RWPE2 (cell line): ENCODE measurements at places on chromosomes 5 and 9.

DNA sequence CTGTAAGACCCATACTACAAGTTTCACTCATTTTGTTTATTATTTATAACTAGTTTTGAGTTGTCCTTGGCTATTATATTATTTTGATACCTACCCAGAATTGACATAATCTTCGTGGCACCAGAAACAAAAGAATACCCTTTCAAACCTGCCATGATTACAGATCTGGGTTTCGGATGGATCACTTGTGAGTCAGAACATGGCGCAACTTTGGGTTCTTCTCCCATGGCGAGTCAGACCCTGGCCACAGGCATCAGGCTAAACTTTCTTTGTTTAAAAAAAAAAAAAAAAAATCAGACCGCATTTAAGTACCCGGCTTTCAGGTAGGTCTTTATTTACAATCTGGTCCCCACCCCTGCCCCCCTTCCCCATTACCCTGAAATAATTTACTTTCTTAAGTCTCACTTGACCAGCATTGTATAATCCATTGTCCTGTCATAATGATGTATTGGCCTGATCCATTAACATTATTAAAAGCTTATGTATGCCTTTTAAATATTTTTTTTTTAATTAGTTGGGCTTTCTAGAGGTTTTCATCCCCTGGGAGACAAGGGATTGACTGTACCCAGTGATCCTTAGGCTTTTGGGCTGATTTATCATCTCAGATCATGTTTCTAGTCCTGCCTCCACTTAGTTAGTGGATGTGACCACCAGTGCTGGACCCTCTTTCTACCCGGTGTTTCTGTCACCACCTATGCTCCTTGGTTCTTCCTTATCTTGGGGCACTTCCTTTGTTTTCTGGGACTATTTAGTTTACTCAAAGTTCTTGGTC is 43.9 kb downstream of the F2RL2 start:
- no peak overlapping the region for H3K27ac ChIP-seq
- H3K4me3 ChIP-seq: no peak overlapping the region
- DNase-seq: no peak

DNA sequence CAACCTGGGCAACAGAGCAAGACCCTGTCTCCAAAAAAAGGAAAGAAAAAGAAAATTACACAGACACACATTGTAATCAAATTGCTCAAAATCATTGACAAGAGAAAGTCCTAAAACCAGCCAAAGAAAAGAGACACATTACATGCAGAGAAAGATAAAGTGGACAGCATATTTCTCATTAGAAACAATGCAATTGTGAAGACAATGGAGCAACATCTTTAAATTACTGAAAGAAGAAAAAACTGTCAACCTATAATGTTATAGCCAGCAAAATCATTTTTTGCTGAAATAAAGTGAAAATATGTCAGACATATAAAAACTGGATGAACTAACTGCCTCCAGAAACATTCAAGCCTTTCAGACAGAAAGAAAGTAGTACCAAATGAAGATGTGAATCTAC is 120.6 kb downstream of the TMEM167A start:
- DNase-seq: no peak
- no peaks in the 10 kb centered on the region for H3K27me3 ChIP-seq
- H3K27ac ChIP-seq: no peak overlapping the region
- no peak overlapping the region for H3K4me3 ChIP-seq

DNA sequence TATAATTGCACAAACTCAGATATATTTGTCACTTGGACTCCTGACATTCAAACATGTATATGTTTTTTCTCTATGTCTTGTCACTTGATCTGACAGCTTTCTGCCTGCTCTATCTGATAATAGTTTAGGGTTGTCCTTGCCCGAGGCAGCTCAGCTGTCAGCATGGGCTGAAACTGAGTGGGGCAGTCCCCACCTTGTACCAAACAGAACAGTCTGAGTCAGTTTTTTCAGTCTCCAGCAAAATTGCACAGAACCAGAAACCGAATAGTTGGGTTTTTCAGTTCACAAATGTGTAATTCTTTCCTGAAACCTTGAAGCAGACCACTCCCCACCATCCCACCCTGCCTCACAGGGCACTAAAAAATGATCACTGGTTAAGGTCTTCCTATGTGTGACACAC is 9.5 kb upstream of the HAND1 start:
- H3K36me3 ChIP-seq: no peaks in the 10 kb centered on the region
- peaks cover 94% of the 10 kb centered on the region for H3K27me3 ChIP-seq
- no peaks in the 10 kb centered on the region for H3K4me1 ChIP-seq
- H3K27ac ChIP-seq: no peak overlapping the region

DNA sequence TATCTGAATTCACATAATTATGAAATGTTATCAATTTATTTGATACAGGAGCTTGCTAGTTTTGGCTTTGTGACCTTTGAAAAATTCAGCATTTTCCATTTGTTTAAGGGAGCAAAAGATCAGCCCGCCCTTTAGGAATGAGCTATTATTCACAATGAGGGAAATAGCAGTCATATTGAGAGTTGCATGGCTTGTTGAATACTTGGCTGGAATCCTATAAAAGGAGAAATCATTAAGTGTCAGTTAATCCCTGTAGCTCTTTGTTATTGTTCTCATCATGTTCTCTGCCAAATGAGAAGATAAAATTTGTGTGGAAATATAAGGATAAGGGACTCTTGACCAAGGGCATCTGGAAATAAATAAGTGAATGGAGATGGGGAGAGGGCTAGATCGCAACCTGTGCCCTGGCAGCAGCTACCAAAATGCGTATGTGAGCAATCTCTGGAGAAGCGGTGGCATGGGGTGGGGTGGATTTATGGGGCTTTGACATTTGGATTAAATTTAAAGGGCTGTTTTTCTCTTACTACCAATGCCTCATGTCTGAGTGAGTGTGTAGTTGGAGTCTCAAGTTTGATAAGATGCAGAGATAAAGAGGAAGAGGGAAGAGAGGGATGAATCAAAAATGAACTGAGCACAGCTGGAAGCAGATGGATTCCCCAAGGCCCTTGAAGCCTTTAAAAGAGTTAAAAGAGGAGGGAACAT is 237.6 kb downstream of the NNT start:
- no peaks in the 10 kb centered on the region for H3K36me3 ChIP-seq
- H3K27me3 ChIP-seq: no peaks in the 10 kb centered on the region
- H3K4me1 ChIP-seq: no peaks in the 10 kb centered on the region

- H3K4me1 ChIP-seq: peaks cover 4% of the 10 kb centered on the region
- no peaks in the 10 kb centered on the region for H3K36me3 ChIP-seq
- H3K27me3 ChIP-seq: peaks cover 6% of the 10 kb centered on the region
- DNase-seq: no peak
Observed at GRCh38 chr5:171336521-171337209, 27.6 kb downstream of the TLX3 start.

DNA sequence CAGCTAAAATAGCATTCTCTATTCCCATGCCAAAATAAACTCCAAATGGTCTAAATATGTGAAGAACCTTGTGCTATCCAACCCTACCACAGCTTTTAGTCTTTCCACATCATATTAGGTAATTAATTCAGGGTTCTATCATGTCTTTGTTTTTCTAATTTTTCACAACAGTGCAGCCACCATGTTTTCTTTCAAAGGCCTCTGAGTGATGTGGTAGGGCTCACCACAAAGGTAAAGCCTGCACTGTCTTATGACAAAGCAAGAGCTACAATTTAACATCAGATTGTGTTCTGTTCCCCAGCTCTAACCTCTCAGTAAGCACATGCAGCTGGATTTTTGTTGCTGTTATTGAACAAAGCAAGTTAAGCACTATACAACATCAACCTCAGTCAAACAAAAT is 52.4 kb downstream of the MEF2C start:
- H3K27me3 ChIP-seq: no peaks in the 10 kb centered on the region
- no peak overlapping the region for H3K4me3 ChIP-seq
- no peak overlapping the region for H3K27ac ChIP-seq
- H3K36me3 ChIP-seq: no peaks in the 10 kb centered on the region
- no peaks in the 10 kb centered on the region for H3K4me1 ChIP-seq

GRCh38 chr9:16868701-16869100 is 1.8 kb downstream of the BNC2 start:
- no peak for DNase-seq
- no peaks in the 10 kb centered on the region for H3K36me3 ChIP-seq
- H3K4me1 ChIP-seq: peaks cover 9% of the 10 kb centered on the region
- no peak overlapping the region for H3K4me3 ChIP-seq

GRCh38 chr5:172579403-172579990 is 61.6 kb upstream of the NEURL1B start:
- H3K4me1 ChIP-seq: no peaks in the 10 kb centered on the region
- no peak overlapping the region for H3K27ac ChIP-seq
- no peak overlapping the region for H3K4me3 ChIP-seq
- DNase-seq: no peak
- H3K36me3 ChIP-seq: no peaks in the 10 kb centered on the region

DNA sequence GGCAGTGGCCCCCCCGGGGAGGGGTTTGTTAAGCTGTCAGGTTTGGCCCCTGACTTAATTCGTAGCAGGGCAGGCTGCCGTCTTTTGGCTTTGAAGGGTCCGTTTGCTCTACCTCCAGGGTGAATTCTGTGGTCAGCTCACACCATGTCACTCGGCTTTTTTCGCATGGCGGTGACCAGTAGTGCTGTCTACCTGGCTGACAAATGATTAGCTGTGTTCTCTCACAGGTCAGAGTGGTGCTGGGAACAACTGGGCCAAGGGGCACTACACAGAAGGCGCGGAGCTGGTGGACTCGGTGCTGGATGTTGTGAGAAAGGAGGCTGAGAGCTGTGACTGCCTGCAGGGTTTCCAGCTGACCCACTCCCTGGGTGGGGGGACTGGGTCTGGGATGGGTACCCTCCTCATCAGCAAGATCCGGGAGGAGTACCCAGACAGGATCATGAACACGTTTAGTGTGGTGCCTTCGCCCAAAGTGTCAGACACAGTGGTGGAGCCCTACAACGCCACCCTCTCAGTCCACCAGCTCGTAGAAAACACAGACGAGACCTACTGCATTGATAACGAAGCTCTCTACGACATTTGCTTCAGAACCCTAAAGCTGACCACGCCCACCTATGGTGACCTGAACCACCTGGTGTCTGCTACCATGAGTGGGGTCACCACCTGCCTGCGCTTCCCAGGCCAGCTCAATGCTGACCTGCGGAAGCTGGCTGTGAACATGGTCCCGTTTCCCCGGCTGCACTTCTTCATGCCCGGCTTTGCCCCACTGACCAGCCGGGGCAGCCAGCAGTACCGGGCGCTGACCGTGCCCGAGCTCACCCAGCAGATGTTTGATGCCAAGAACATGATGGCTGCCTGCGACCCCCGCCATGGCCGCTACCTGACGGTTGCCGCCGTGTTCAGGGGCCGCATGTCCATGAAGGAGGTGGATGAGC is 1.4 kb downstream of the TUBB4B start:
- H3K27me3 ChIP-seq: no peaks in the 10 kb centered on the region
- peaks cover 6% of the 10 kb centered on the region for H3K4me1 ChIP-seq
- H3K4me3 ChIP-seq: peak overlapping the region; percentile 99
- DNase-seq: no peak

GRCh38 chr9:14203356-14204056 is 110.4 kb downstream of the NFIB start:
- DNase-seq: no peak
- peak overlapping the region; percentile 91 for H3K27ac ChIP-seq
- no peaks in the 10 kb centered on the region for H3K27me3 ChIP-seq
- no peaks in the 10 kb centered on the region for H3K36me3 ChIP-seq
- H3K4me1 ChIP-seq: peaks cover 23% of the 10 kb centered on the region

DNA sequence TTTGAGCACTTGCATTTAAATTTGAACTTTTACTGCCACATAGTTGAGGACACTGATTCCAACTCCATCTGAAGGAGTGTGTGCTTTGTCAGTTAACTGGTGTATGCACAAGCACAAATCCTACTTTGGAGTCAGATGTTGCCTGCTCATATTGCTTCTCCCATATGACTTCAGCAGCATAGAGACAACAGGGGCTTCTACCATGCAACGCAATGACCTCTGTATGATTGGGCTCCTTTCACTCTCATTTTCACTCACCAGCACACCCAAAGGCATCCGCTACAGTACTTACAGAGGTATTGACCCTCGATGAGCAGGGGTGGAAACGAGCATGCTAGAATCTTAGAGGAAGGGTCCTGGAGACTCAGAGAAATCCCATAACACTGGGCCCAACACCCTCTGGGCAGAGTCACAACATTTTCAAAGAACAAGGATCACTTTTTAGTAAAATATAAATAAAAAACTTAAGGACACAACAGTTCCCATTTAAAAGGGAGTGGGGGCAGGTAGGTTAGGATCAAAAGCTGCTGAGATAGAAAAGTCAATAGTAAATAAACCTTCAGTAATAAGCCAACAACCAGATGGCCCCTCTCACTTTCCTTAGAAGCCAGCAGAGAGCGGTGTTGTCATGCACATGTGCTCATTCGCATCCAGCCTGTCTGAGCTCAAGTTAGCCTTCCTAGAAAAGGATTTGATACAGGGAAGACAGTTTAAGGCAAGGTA is 203.8 kb downstream of the SNCAIP start:
- no peaks in the 10 kb centered on the region for H3K27me3 ChIP-seq
- no peaks in the 10 kb centered on the region for H3K36me3 ChIP-seq
- H3K4me3 ChIP-seq: no peak overlapping the region
- H3K27ac ChIP-seq: no peak overlapping the region
- no peak for DNase-seq
- H3K4me1 ChIP-seq: no peaks in the 10 kb centered on the region

DNA sequence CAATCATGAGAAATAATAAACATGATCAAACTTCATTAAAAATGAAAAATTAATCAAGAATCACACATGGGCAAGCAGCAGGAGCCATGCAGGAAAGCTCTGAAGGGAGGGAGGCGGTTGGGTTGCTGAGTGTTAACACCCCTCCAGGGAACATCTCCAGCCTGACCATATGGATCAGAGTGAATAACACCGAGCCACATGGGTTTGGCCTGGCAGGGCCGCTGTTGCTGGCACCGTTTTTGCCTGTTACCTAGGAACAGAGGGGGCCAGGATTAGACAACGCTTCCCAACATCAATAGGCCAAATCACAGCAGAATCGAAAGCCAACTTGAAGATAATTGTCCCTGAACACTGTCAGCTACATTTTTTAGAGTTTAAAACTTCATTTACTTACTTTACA is 160.2 kb downstream of the DENND1A start:
- H3K4me1 ChIP-seq: no peaks in the 10 kb centered on the region
- no peak for DNase-seq
- no peaks in the 10 kb centered on the region for H3K27me3 ChIP-seq
- H3K4me3 ChIP-seq: no peak overlapping the region

DNA sequence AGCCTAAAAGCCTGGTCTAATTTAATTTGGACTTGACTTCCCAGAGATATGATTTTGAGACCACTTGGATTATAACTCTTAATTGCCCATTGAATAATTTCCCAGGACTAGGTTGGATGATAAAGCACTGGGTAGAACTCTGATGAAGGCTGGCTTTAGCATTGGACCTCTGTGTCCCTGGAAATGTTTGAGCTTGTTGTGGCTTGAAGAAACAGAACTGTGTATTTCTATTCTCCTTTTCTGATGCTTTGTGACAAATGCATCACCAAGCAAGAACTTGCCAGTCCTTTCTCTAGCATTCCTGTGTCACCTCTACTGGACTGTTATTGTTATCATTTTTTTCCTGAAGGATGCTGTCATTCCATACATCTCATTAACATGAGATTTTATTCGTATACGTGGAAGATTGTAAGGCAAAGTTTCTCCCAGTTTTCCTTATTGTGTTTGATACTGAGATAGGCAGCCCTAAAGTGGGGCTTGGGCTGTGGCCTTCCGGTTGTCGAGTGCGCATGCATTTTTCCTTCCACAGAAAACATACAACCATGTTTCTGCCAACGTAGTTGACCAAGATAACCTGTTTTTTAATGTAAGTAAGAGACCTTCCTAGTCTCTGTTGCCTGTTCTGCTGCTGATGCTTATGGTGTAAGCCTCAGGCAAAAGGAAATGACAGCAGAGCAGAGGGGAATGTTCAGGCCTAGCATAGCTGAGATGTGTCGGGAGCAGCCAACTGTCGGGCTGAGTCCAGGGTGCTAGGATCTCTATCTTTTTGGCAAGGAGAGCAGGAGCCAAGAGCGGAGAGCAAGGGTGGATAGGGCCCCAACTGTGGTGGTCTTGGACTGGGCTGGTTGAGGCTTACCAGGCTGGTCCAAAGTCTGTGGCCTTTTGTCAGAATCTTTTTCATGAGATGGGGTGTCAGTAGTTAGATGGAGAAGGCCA is 2.3 kb downstream of the NTRK2 start:
- no peaks in the 10 kb centered on the region for H3K4me1 ChIP-seq
